Mesangial cell (primary cell): ENCODE measurements at places on chromosomes 5 and 9. TPM values are rescaled to one million over a fixed set of nuclear protein-coding genes. Genes with fewer than 3 reads are reported as not detected.

KCNN2 gene
- total RNA-seq = 0.13 TPM in 1 of 2 replicates, not detected in the other

HINT1 gene
- 147 and 196 TPM in 2 replicates for total RNA-seq

PCDHGB3 gene
- total RNA-seq = 0.98 and 3.8 TPM in 2 replicates

FCHO2 gene
- total RNA-seq = 8.1 and 9.3 TPM in 2 replicates

GLT6D1 gene
- not detected in 2 replicates for total RNA-seq

ATP10B gene
- not detected in 2 replicates for total RNA-seq

INPP5E gene
- total RNA-seq = 13.6 and 14.3 TPM in 2 replicates

SPINK13 gene
- total RNA-seq = 0.25 TPM in 1 of 2 replicates, not detected in the other

TAF11L7 gene
- total RNA-seq = not detected in 2 replicates

KIF3A gene
- 2.9 and 3.1 TPM in 2 replicates for total RNA-seq

NUTM2F gene
- not detected in 2 replicates for total RNA-seq

EIF4E1B gene
- not detected in 2 replicates for total RNA-seq

IDNK gene
- total RNA-seq = 0.33 and 0.76 TPM in 2 replicates

WDR70 gene
- 9.6 and 10.1 TPM in 2 replicates for total RNA-seq

LCN9 gene
- not detected in 2 replicates for total RNA-seq

SAXO1 gene
- 0.51 TPM in 1 of 2 replicates, not detected in the other for total RNA-seq

UBE2QL1 gene
- total RNA-seq = not detected in 2 replicates
